ENCODE measurements at places on chromosomes 1 and 21.

DNA sequence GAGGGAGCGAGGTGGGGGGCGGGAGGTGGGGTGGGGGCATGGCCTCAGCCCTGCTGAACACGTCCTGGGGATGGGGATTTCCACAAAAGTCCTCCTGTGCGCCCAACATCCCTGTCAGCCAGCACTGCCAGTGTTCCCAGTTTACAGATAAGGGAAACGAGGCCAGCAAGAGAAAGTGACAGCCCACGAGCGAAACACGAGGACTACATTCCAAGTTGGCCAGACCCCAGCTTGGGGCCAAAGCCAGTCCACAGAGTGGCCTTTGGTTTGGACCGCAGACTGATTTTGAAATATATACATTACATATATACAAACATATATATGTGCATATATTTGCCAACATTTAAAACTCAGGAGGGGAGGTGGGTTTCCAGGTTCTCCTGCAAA, 5.0 kb downstream of the FBXO2 start:
- DNase-seq = no peak

- DNase-seq = no peak
Measured at GRCh38 chr1:242813490-242814091, 289.1 kb upstream of the PLD5 start.

GRCh38 chr1:41788427-41788826, 130.3 kb downstream of the HIVEP3 start:
- no peak for DNase-seq

- DNase-seq = peak; percentile 43
Measured at GRCh38 chr1:201511941-201512539, 5.1 kb upstream of the CSRP1 start.

All from gastrocnemius medialis (tissue), 4 donors.